Stimulated activated naive CD4-positive, alpha-beta T cell treated with Interleukin-2 at 50 U/mL for 16 hours (primary cell): ENCODE measurements at places on chromosomes 6 and 20.
A peak's percentile ranks its signal among the peaks of the same experiment; 100 is the strongest.

- no peak for DNase-seq
These were observed 78.7 kb downstream of the CDH22 start for GRCh38 chr20:46229478-46230105.

- DNase-seq = no peak
These were observed 92.0 kb upstream of the AFDN start for GRCh38 chr6:167734662-167735083.

GRCh38 chr20:40370800-40371199, 318.2 kb downstream of the MAFB start:
- DNase-seq = no peak

DNA sequence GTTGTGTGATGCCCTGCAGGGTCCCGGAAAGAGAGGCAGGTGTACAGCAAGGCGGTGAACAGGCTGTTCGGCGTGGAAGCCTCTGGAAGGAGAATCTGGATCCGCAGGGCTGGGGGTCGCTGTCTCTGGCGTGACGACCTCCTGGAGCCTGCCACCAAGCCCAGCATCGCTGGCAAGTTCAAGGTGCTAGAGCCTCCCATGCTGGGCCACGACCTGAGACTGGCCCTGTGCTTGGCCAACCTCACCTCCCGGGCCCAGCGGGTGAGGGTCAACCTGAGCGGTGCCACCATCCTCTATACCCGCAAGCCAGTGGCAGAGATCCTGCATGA, 36.5 kb downstream of the TGM6 start:
- DNase-seq = no peak

GRCh38 chr20:7090001-7090400, 322.5 kb downstream of the BMP2 start:
- no peak for DNase-seq

DNA sequence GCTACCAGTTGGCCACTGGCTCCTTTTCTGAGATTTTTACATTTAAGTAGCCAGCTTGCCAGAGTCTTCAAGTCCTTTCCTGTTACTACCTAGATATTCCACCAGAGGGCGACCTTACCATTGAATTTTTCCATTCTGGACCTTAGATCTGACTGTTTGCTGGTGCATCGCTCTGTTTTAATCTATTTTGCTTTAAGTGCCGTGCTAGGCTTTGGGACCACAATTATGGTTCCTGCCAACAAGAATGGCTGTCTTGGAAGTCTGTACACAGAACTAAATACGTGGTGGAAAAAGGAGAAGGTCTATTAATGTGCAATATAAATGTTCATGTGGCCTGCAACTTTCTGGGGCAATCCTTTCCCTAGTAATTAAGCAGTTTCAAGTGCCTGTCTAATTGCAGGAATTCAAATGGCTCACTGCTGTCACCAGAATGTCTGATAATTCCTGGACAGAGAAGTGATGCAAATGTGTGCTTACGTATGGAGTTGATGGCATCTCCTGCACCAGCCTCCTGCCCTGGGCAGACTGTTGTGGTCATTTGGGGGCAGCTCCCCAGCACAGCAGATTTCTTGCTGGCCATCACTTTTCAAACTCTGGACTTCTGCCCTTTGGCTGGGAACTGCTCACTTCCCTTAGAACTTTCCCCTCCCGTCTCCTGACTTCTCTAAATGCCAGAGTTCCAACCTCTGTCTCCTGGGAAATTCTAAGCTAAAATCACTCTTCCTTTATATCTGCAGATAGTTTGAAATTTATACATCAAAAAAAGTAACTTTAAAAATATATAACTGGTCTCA, 5.6 kb upstream of the HLA-DOA start:
- DNase-seq = peak; percentile 22

- DNase-seq = no peak
These were observed 46.3 kb upstream of the SRPK1 start for GRCh38 chr6:35967076-35967774.

- no peak for DNase-seq
These were observed 489.1 kb downstream of the PREX1 start for GRCh38 chr20:48338717-48339116.

DNA sequence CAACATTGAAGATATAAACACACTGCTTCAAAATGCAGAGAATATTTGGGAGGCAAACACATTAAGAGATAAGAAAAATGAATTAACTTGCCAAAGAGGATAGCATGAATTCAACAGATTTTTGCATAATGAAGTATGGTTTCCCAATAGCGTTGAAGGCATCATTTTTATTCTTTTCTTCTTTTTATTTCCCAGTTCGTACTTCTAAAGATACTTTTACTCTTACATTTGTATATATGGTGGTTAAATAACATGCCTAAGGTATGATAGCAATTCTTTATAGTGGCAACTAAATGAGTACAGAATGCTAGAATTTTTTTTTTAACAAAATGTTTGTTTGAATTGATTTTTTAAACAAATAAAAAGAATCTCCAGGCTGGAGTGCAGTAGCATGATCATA, 473.4 kb upstream of the MARCKS start:
- DNase-seq = no peak

- DNase-seq = no peak
These were observed 481.9 kb downstream of the TBC1D32 start for GRCh38 chr6:120852293-120852849.

DNA sequence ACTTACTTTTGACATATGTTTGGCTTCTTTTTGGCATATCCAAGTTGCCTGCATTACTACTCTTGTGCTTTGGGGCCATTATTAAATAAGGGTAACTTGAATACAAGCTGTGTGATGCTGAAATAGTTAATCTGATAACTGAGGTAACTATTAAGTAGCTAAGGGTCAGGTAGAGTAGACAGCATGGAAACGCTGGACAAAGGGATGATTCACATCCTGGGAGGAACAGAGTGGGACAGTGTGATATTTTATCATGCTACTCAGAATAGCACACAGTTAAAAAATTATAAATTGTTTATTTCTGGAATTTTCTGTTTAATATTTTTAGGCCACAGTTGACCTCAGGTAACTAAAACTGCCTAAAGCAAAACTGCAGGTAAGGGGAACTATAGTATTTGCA, 483.9 kb downstream of the RFPL4B start:
- DNase-seq = no peak
